Bronchus fibroblast of lung (primary cell): ENCODE measurements at places on chromosomes 7 and 10. TPM values are rescaled to one million over a fixed set of nuclear protein-coding genes. Genes with fewer than 3 reads are reported as not detected.

The PLXDC2 gene
- total RNA-seq, result 3.9 and 4.9 TPM in 2 replicates

The GNAT3 gene
- not detected in 2 replicates for total RNA-seq

The ARHGEF35 gene
- total RNA-seq, result 0.84 and 0.89 TPM in 2 replicates

The CTBP2 gene
- 52.6 and 67.2 TPM in 2 replicates for total RNA-seq

The PAPSS2 gene
- total RNA-seq, result 39.5 and 41.7 TPM in 2 replicates

The HABP2 gene
- not detected in 2 replicates for total RNA-seq
